ENCODE measurements at places on chromosomes 2 and 18. TPM values are rescaled to one million over a fixed set of nuclear protein-coding genes. Genes with fewer than 3 reads are reported as not detected.

The HOXD11 gene
- total RNA-seq: not detected

The ASPRV1 gene
- total RNA-seq: 1.6 TPM

The LAPTM4A gene
- 269 TPM for total RNA-seq

The FIGLA gene
- not detected for total RNA-seq

The TBR1 gene
- not detected for total RNA-seq

The L3MBTL4 gene
- 5.2 TPM for total RNA-seq

The AKAIN1 gene
- not detected for total RNA-seq

The HOXD3 gene
- 4.2 TPM for total RNA-seq

The UGT1A4 gene
- total RNA-seq: not detected
